NCI-H1048 (cell line): ENCODE measurements at places on chromosomes 5 and 9.

GRCh38 chr9:36140086-36141084 is 3.9 kb downstream of the GLIPR2 start:
- no peak for DNase-seq

DNA sequence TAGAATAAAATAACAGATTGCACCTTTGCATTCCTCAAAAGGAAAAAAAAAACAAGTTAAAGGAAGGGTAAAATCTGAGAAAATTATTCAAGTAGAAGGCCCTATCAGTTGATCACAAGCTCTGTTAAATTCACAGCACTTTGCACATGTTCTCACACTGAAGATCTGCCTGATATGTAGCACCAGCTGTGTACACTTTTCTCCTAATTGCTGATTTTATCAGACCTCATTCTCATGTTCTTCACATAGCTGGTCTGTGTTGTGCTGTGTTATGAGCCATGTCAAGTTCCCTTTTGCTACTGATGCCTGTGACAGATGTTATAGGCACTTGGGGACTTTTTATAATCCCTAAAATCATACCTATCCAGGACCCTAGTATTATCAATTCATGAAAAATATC is 390.4 kb upstream of the PRR16 start:
- no peak for DNase-seq

DNA sequence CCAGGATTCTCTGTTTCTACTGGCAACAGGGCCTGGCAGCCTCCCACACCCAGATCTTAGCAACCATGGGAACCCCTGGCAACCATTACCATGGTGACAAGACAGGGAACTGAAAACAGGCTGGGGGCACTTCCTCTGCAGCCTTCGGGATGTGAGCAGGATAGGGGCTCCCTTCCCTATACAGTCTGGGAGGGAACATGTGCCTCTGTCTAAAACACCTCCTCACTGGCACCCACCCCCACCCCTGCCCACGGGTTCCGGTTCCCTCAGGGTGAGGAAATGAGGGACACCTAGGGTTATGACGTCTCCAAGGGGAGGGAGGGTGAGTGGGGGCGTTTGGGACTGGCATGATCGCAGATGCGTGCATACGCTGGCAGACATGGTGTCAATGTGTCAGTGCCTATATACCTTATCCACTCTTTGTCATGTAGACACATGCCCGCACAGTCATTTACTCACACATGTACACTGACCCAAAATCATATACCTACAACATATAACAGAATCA is 3.0 kb upstream of the DNAJB5 start:
- DNase-seq: no peak

GRCh38 chr5:103938146-103938695 is 375.6 kb upstream of the NUDT12 start:
- no peak for DNase-seq

DNA sequence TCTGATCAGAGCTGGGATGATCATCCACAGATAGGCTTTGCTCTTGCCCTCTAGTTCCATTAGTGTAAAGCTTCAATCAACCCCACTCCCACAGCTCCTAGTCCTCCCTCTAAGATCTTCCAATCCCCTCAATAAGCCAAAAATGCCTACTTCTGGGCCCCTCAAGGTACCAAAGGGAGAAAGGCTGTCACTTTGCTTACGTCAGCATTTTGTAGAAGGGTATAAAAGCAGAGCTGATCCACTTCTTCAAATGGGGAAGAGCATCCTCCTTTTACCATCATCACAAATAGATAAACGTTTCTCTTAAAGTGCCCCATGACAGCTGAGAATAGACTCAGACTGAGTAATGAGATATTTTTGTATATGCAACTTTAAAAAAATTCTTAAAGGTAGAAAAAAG is 13.1 kb upstream of the ADGRV1 start:
- DNase-seq: no peak

- DNase-seq: no peak
Measured at GRCh38 chr9:125548141-125548540, 158.9 kb downstream of the MAPKAP1 start.

- DNase-seq: no peak
Measured at GRCh38 chr5:56426693-56427092, 193.6 kb upstream of the ANKRD55 start.

- DNase-seq: peak; percentile 46
Measured at GRCh38 chr9:128684325-128685199, 4.5 kb upstream of the SET start.

DNA sequence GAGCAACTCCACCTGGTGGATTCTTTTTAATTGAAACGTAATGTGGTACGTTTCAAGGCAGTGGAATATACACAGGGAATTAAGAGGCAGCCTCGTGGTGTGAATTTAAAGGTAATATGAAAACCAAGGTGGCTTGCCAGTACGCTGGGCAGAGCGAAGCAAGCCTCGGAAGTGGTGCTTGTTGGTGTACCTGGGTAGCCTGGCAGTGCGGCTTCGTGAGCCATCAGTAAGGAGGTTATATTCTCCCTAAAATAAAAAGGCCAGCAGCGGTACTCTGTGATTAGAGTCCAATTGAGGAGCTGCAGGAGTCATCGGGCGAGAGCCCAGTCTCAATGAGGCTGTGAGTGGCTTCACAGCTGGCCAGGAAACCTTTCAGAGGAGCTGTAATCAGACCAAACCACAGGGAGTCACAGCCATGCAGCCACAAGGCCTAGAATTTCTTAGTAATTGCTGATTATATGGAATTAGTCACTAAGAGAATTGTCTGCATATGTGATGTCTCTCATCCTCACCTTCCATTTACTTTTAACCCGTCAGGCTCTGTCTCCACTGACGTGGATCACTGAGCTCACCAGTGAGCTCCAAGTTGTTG is 57.7 kb downstream of the DCP2 start:
- no peak for DNase-seq

DNA sequence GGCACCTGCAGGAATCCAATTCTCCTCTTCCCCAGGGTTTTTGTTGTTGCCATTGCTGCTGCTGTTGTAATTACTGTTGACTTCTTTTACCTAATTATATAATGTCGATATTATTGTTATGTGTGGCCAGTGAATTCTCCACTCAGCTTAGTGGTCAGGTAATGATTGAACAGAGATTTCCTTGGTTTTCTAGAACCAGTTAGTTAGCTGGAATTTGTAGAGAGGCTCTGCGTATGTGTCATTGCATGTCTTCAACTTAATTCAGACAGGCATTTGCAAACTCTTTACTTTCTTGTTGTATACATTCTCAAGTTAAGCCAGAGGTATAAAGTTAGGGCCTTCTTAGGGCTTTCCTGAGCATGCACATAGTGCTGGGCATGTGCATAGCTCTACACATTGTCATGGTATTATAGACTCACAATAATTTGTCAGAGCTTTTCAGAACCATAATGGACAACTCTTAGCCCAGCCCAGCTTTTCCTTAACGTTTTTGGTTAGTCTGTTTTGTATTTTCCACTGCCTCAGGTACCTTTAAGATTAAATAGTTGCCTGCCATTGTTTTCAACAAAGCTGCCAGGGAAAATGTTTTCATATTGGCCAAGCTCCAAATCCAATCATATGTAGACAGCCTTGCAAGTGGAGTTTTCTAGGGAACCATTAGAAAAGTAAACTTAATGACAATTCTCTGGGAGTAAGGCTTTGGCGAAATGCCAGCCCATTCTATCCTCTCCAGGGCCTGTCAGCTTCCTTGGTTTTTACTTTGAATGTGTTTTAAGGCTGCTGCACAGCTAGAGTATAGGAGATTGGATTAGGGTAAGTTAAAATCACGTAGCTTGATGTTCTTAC is 68.1 kb downstream of the UBE2R2 start:
- peak; percentile 27 for DNase-seq

- no peak for DNase-seq
Measured at GRCh38 chr5:169299191-169299662, 1.7 kb downstream of the SLIT3 start.

DNA sequence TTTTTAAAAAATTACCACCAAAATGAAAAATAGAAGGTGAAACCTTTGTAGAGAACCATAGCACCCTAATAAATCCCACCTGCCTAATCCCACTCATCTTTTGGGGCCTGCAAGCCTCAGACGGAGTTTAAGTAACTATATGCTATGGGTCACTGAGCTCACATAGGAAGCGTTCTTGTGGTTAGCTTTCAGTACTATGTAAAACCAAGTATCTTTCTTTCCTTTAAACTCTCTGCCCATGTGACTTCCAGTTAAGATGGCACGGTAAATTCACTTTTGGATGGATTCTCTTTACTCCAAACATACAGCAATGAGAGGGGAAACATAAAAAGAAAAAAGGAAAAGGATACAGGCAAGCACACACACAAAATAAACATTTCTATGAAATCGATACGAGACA is 50.9 kb downstream of the FANCC start:
- DNase-seq: no peak

DNA sequence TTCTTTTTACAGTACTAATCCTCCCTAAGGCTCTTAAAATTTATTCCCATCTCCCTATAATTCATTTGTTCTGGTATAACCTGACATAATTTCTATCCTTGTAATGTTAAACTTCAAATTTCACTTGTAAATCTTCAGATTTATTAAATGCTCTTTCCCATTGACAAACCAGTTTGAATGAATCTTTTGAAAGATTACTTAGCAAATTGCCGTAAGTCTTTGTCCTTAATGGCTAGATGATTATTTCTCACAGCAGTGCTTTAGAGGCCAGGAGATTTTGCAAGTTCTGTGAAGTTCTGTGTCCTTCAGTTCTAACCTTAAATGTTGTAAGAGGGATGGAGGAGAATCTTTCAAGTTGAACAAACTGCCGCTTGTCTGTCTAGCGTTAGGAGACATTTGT is 4.2 kb downstream of the SLC44A1 start:
- DNase-seq: no peak

- no peak for DNase-seq
Measured at GRCh38 chr5:80960531-80961375, 590 bp downstream of the RASGRF2 start.

DNA sequence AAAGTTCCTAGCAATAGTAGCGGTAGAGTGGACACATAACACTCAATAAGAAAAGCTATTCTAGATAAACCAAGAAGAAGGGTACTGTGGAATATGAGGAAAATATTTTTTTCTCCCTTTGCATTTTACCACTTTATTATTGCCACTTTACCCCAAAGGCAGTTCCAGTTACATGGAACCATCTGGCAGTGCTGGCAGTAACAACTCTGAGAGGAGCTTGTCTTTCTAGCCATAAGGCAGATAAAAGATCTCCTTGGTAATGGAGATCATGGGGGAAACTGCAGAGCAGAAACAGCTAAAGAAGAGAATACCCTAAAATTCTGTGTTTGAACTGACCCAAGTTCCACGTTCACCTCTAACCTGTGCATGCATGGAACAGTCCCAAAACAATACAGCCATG is 38.5 kb downstream of the UBTD2 start:
- no peak for DNase-seq

DNA sequence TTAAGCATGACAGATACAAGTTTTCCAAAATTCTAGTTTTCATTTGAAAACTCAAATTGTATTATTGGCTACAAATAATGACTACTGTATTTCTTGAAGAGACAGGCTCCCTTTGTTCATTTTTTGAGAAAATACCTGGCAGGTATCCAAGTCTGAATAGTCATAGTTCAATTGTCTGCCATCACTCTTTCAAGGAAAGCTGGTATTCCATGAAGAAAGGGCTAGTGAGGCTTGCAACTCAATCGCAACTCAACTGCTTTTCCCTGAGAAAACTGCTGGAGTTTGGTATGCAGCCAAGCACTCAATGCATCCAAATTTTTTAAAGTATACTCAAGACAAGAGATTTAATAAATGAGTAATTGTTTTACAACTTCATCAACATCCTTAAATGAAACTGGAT is 61.4 kb upstream of the TRIO start:
- no peak for DNase-seq

GRCh38 chr9:86241216-86241615 is 18.2 kb downstream of the C9orf153 start:
- DNase-seq: no peak

DNA sequence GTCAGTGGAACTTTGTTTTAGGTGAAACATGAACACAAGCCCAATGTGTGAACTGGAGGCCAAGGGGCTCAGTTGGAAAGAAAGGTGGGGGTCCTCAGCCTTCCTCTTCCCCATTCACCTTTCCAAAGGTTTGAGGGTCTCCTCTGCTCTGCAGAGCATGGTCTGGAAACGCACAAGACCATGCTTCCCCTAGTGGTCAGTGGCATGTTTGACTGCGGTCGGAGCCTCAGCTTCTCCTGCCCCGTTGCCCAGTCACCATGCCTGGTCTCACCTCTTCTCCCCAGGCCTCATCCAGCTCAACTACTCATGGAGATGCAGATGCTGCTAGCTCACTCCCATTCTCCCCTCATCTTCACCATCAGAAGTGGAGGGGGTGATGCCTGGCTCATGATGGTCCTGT is 340.3 kb downstream of the GADD45G start:
- no peak for DNase-seq

GRCh38 chr5:150279330-150280020 is 10.1 kb downstream of the CAMK2A start:
- DNase-seq: no peak

GRCh38 chr5:108546939-108547338 is 165.0 kb upstream of the FBXL17 start:
- DNase-seq: no peak

DNA sequence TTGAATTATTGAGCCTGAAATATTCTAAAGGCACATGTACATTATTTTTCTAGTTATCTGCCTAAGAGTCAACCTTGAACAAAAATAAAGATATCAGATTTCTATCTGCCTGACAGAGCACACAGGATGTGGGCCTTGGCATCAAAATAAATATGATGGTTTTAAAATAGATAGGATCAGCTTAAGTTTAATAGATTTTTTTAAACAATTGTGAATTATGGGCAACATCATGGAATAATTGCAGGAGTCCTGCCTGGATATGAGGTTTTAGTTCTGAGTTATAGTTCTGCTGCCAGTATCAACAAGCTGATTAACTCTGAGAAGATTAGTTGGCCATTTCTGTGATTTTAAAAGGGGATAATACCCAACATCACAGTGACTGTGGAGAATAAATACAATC is 107.0 kb upstream of the PCA3 start:
- no peak for DNase-seq

DNA sequence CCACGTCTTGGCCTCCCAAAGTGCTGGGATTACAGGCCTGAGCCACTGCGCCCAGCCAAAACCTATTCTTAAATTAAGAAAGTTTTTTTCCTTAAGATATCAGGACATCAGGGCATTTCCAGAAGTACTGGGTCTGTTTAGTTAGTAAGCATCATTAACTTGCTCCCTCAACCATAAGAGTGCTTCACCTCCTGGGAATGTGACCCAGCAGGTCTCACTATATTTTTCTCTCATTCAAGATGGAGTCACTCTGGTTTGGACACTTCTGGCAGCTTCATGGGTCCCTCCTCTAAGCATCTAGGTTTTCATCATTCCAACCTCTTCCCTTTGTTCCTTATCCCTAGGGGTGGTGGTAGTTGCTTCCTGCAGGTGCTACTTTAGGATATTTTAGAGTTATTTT is 10.3 kb upstream of the BRD3OS start:
- DNase-seq: no peak

GRCh38 chr9:127808347-127809001 is 5.8 kb downstream of the FPGS start:
- no peak for DNase-seq

GRCh38 chr5:14370386-14370785 is 211.2 kb upstream of the OTULINL start:
- DNase-seq: no peak
